ENCODE measurements at places on chromosomes 13 and 19. TPM values are rescaled to one million over a fixed set of nuclear protein-coding genes. Genes with fewer than 3 reads are reported as not detected.

Gene RASAL3
- total RNA-seq = 123 TPM

Gene SEMA6B
- not detected for total RNA-seq

Gene MZF1
- total RNA-seq = 28.6 TPM

Gene ZNF221
- 0.99 TPM for total RNA-seq

DNA sequence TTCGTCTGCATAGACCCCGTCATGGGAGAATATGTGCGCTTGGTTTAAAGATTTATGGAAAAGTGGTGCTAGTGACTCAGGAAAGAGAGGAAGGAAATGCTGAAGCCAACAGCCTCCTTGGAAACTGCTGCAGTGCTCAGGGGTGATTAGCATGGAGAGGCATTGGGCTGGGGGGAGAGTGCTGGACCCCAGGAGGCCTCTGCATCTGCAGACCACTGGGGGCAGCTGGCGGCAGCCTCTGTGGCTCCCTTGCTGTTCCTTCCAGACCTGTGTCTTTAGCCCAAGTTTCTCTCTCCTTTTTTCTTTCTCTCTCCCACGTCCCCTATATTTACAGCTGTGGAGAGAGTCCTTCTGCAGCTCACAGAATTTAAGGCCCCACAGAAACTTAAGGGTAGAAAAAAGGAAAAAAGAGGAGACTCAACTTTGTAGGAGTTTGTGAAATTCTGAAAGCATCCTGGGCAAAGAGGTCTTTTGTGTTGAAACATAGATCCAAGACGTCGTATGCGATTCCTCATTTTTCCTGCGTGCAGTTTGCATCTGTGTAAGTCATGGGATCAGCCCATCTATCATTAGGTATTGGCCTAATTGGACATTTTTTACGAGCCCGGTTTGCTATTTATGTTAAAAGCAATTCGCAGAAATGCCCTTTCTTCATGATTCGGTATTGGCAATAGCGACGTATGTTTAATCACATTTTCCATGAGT lies 116.2 kb upstream of the ZNF536 start:
- H3K4me1 ChIP-seq = no peaks in the 10 kb centered on the region
- no peak overlapping the region for H3K4me3 ChIP-seq
- DNase-seq = no peak
- H3K36me3 ChIP-seq = no peaks in the 10 kb centered on the region
- H3K27me3 ChIP-seq = peaks cover 38% of the 10 kb centered on the region
- H3K27ac ChIP-seq = no peak overlapping the region

- no peak overlapping the region for H3K4me3 ChIP-seq
- no peak for DNase-seq
- peaks cover 4% of the 10 kb centered on the region for H3K36me3 ChIP-seq
- H3K4me1 ChIP-seq = no peaks in the 10 kb centered on the region
Observed at GRCh38 chr19:10919352-10920287, 8.8 kb downstream of the YIPF2 start.

DNA sequence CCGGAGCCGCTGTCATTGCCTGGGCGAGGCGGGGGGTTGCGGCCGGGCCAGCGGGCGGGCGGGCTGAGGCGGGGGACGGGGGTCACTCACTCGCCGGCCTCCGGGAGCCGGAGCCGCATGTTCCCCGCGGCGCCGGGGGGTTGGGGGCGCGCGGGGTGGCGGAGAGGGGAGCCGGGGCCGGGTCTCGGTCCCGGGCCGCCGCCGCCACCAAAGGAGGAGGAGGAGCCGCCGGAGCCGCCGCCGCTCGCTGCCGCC lies 149 bp downstream of the MED26 start:
- H3K27ac ChIP-seq = peak overlapping the region; percentile 89
- peaks cover 53% of the 10 kb centered on the region for H3K4me1 ChIP-seq
- no peaks in the 10 kb centered on the region for H3K27me3 ChIP-seq
- H3K36me3 ChIP-seq = peaks cover 30% of the 10 kb centered on the region
- DNase-seq = no peak
- H3K4me3 ChIP-seq = peak overlapping the region; percentile 90

DNA sequence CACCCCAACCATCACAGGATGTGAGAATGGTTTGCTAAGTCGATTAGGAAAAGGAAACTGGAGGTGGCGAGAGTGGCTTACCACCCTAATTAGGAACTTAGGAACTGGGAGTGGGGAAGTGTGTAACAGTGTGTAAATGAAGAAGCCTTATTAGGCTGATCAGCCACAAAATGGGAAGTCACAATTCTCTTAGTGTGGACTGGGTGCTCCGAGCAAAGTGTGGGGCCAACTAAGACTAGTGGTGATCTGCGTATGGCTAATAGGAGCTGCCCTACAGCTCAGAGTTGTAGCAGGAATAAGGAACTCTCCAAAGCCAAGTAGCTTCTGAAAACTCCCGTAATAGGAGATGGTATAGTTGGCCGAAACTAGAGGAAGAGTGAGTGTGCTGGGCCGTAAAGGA lies 7.6 kb downstream of the SIGLEC11 start:
- no peak overlapping the region for H3K4me3 ChIP-seq
- H3K36me3 ChIP-seq = no peaks in the 10 kb centered on the region
- peaks cover 4% of the 10 kb centered on the region for H3K4me1 ChIP-seq
- no peak overlapping the region for H3K27ac ChIP-seq
- DNase-seq = no peak

GRCh38 chr13:47816831-47817230 lies 184.2 kb downstream of the SUCLA2 start:
- no peak overlapping the region for H3K4me3 ChIP-seq
- no peak overlapping the region for H3K27ac ChIP-seq
- H3K4me1 ChIP-seq = no peaks in the 10 kb centered on the region
- H3K36me3 ChIP-seq = no peaks in the 10 kb centered on the region
- no peak for DNase-seq

GRCh38 chr19:44947041-44947581 lies 1.3 kb downstream of the APOC2 start:
- no peak overlapping the region for H3K27ac ChIP-seq
- DNase-seq = no peak

DNA sequence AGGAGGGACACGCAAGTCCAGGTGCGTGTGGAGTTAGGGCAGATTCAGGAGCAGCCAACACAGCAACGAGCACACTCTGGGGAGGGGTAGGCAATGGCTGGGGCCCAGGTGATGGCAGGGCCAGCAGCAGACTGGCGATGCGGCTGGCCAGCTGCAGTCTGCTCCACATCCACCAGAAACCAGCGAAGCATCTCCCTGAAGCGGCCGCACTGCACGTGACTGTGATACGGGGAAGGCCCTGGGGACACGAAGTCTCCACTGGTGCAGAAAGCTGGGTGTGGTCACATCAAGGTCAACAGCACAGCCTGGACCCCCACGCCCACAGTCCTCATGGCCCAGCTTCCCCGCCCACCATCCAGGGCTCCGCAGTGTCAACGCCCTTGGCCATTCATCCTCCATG lies 21.3 kb upstream of the EPHX3 start:
- H3K4me3 ChIP-seq = no peak overlapping the region
- H3K4me1 ChIP-seq = no peaks in the 10 kb centered on the region
- DNase-seq = no peak
- H3K27me3 ChIP-seq = no peaks in the 10 kb centered on the region

DNA sequence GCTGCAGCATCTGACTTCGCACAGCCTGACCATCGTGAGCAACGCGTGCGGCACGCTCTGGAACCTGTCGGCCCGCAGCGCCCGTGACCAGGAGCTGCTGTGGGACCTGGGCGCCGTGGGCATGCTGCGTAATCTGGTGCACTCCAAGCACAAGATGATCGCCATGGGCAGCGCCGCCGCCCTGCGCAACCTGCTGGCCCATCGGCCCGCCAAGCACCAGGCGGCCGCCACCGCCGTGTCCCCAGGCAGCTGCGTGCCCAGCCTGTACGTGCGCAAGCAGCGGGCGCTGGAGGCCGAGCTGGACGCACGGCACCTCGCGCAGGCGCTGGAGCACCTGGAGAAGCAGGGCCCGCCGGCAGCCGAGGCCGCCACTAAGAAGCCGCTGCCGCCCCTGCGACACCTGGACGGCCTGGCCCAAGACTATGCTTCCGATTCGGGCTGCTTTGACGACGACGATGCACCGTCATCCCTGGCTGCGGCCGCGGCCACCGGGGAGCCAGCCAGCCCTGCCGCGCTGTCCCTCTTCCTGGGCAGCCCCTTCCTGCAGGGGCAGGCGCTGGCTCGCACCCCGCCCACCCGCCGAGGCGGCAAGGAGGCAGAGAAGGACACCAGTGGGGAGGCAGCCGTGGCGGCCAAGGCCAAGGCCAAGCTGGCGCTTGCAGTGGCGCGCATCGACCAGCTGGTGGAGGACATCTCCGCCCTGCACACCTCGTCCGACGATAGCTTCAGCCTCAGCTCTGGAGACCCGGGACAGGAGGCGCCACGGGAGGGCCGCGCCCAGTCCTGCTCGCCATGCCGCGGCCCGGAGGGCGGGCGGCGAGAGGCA lies 13.6 kb downstream of the C19orf25 start:
- H3K4me1 ChIP-seq = peaks cover 4% of the 10 kb centered on the region
- no peaks in the 10 kb centered on the region for H3K36me3 ChIP-seq
- DNase-seq = no peak
- no peak overlapping the region for H3K4me3 ChIP-seq
- peaks cover 8% of the 10 kb centered on the region for H3K27me3 ChIP-seq

GRCh38 chr13:48492096-48492440 lies 40.8 kb downstream of the RCBTB2 start:
- no peak overlapping the region for H3K27ac ChIP-seq
- H3K27me3 ChIP-seq = no peaks in the 10 kb centered on the region
- no peak overlapping the region for H3K4me3 ChIP-seq
- H3K36me3 ChIP-seq = peaks cover 50% of the 10 kb centered on the region
- DNase-seq = no peak

- H3K27ac ChIP-seq = no peak overlapping the region
- H3K4me1 ChIP-seq = no peaks in the 10 kb centered on the region
- H3K36me3 ChIP-seq = no peaks in the 10 kb centered on the region
- peaks cover 16% of the 10 kb centered on the region for H3K27me3 ChIP-seq
Observed at GRCh38 chr19:33840783-33841182, 44.1 kb downstream of the KCTD15 start.

DNA sequence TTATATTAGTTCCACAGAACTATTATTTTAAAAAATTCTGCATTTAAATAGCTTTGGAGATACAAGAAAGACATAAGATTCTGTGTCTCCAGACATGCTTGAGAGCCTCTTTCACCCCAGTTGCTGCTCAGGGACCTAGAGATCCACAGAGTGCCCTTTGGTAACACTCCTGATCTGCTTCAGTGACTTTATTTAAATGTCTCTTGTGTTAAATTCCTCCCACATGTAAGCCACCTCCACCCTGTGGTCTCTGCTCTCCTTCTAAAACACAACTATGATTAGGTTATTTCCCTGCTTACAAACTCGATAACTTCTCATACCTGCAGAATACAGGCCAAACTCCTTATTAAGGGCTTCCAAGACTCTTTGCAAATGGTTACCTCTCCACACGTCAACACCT lies 141.0 kb downstream of the RFC3 start:
- H3K36me3 ChIP-seq = no peaks in the 10 kb centered on the region
- H3K4me3 ChIP-seq = no peak overlapping the region
- H3K27ac ChIP-seq = no peak overlapping the region
- H3K4me1 ChIP-seq = no peaks in the 10 kb centered on the region

DNA sequence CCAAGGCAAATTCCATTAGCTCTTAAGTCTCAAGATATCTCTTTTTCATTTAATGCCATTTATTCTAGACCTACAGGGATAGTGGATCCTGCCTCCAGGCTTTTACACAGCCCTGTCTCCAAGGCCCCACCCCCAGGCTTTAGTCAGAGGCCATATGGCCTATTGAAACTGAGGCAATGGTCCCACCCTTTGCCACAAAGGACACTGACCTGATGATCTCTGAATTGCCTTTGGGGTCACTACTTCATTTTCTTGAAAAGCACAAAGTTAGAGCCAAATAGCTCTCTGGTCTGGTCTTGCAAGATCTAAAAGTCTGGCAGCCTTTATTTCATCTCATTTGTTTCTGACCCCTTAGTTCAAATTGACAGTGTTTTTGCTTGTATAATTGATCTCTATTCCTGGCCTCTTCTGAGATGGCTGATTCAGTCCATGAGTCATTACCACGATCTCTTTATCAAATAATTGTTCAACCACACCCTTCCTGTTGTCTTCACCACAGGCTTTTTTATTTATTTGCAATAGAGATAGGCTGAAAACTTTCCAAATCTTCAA lies 209.8 kb downstream of the FGF14 start:
- H3K36me3 ChIP-seq = no peaks in the 10 kb centered on the region
- peaks cover 6% of the 10 kb centered on the region for H3K4me1 ChIP-seq
- no peak overlapping the region for H3K27ac ChIP-seq
- DNase-seq = no peak

Data from activated CD4-positive, alpha-beta T cell treated with anti-CD3 and anti-CD28 coated beads, Interleukin-2, amount 10 ng/mL, durations not matched to agents 7 days and 5 days (primary cell).